ENCODE measurements at places on chromosomes 1 and 21. TPM values are rescaled to one million over a fixed set of nuclear protein-coding genes. Genes with fewer than 3 reads are reported as not detected.

LORICRIN gene
- not detected for total RNA-seq

AGL gene
- 23.4 TPM for total RNA-seq

NCAM2 gene
- total RNA-seq = 0.40 TPM

NBPF1 gene
- total RNA-seq = 54.9 TPM

GBP5 gene
- total RNA-seq = not detected

DISC1 gene
- 1.8 TPM for total RNA-seq

FCRL2 gene
- not detected for total RNA-seq

RPL5 gene
- total RNA-seq = 3,732 TPM

PADI2 gene
- 1.4 TPM for total RNA-seq

DNA sequence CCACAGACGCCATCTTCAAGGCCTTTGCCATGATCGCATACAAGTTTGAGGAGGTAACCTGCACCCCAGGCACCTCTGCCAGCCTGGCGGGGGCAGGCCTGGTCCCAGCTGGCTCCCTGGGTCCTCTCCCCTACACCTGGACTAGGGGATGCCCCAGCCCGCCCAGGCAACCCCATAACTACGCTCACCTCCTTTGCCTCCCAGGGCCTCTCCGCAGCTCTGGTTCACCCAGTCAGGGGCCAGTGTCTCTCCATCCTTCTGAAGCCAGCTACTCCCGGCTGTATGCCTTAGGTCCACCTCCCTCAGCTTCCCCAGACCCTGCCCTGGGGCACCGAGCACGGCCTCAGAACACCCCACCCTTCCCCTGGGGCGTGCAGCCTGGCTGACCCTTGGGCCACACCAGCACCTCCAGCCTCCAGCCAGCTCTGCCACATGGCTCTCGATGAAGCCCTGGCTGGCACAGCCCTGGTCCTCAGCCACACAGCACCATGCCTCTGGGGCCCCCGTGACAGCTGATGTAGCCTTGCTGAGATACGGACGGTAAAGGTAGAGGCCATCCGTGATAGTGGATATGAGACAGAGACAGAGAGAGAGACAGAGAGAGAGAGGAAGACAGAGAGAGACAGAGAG is 80.4 kb upstream of the COL6A1 start:
- H3K36me3 ChIP-seq = no peaks in the 10 kb centered on the region
- DNase-seq = no peak
- H3K4me3 ChIP-seq = no peak overlapping the region
- no peaks in the 10 kb centered on the region for H3K27me3 ChIP-seq
- no peaks in the 10 kb centered on the region for H3K4me1 ChIP-seq
- no peak overlapping the region for H3K27ac ChIP-seq

GRCh38 chr1:31487143-31487542 is 74.1 kb downstream of the SERINC2 start:
- no peaks in the 10 kb centered on the region for H3K36me3 ChIP-seq
- no peaks in the 10 kb centered on the region for H3K27me3 ChIP-seq
- H3K4me1 ChIP-seq = peaks cover 9% of the 10 kb centered on the region
- H3K27ac ChIP-seq = no peak overlapping the region

- no peaks in the 10 kb centered on the region for H3K27me3 ChIP-seq
- peaks cover 5% of the 10 kb centered on the region for H3K36me3 ChIP-seq
- H3K4me3 ChIP-seq = no peak overlapping the region
- no peak overlapping the region for H3K27ac ChIP-seq
- no peak for DNase-seq
These were observed 72.3 kb downstream of the PLPP3 start for GRCh38 chr1:56506951-56507491.

- H3K4me3 ChIP-seq = no peak overlapping the region
- H3K36me3 ChIP-seq = no peaks in the 10 kb centered on the region
- H3K4me1 ChIP-seq = peaks cover 31% of the 10 kb centered on the region
- no peaks in the 10 kb centered on the region for H3K27me3 ChIP-seq
- no peak overlapping the region for H3K27ac ChIP-seq
These were observed 33.4 kb downstream of the VTCN1 start for GRCh38 chr1:117177376-117177775.

GRCh38 chr1:17290553-17290952 is 17.4 kb upstream of the PADI4 start:
- H3K4me3 ChIP-seq = no peak overlapping the region
- H3K4me1 ChIP-seq = no peaks in the 10 kb centered on the region
- no peak for DNase-seq
- no peaks in the 10 kb centered on the region for H3K27me3 ChIP-seq

- DNase-seq = no peak
- peak overlapping the region; percentile 43 for H3K4me3 ChIP-seq
- no peak overlapping the region for H3K27ac ChIP-seq
- peaks cover 7% of the 10 kb centered on the region for H3K4me1 ChIP-seq
These were observed 53.8 kb upstream of the CFAP126 start for GRCh38 chr1:161421456-161421855.

DNA sequence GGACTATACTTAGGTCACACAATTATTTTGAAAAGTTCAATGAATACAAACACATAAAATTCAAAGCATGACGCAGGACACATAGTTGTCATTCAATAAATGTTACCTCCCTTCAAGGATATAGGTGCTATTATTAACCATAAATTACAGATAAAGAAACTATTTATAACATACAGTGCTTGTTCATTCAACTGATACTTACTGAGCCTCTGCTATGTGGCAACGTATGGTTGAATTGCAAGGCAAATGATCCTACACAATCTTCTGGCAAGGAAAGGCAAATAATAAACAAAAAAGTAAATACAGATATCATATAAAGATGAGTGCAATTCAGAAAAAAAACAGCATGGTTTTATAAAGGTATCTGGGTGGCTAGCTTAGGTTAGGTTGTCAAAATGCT is 614.7 kb downstream of the LTN1 start:
- no peak overlapping the region for H3K4me3 ChIP-seq
- DNase-seq = no peak
- no peaks in the 10 kb centered on the region for H3K27me3 ChIP-seq

GRCh38 chr1:53348486-53349368 is 20.9 kb upstream of the LRP8 start:
- H3K4me3 ChIP-seq = no peak overlapping the region
- H3K4me1 ChIP-seq = no peaks in the 10 kb centered on the region
- DNase-seq = no peak
- no peaks in the 10 kb centered on the region for H3K27me3 ChIP-seq

DNA sequence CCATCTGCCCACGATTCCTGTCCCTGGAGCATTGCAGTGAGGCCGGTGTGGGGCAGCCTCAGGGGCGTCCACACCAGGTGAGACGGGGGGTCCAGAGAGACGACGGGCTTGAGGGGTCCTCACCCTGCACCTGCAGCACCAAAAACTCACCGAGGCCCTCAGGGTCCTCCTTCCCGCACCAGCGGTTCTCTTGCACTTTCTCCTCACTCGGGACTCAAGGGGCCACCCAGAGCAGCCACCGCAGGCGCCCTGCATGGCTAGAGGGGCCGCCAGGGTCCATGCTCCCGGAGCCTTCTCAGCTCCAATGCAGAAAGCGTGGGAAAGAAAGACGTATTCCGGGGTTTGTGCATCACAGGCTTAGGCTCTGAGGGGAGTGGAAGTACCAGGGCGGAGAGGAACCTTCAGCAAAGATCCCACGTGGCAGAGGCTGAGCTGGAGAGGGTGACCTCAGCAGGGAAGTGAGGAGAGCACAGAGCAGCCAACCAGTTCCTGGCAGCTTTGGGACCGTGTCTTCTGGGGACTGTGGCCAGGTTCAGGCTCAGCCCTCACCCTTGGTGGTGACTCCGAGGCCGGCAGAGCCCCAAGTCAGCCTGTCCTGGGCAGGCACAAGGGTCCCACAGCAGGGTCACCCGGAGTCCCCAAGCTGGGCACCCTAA is 19.5 kb upstream of the COL6A2 start:
- H3K4me1 ChIP-seq = no peaks in the 10 kb centered on the region
- H3K27me3 ChIP-seq = no peaks in the 10 kb centered on the region
- DNase-seq = no peak
- H3K4me3 ChIP-seq = no peak overlapping the region
- no peak overlapping the region for H3K27ac ChIP-seq

GRCh38 chr1:99673315-99673714 is 27.4 kb downstream of the PALMD start:
- H3K27me3 ChIP-seq = no peaks in the 10 kb centered on the region
- H3K4me1 ChIP-seq = peaks cover 9% of the 10 kb centered on the region
- H3K27ac ChIP-seq = no peak overlapping the region
- H3K36me3 ChIP-seq = no peaks in the 10 kb centered on the region
- no peak for DNase-seq
- H3K4me3 ChIP-seq = no peak overlapping the region

DNA sequence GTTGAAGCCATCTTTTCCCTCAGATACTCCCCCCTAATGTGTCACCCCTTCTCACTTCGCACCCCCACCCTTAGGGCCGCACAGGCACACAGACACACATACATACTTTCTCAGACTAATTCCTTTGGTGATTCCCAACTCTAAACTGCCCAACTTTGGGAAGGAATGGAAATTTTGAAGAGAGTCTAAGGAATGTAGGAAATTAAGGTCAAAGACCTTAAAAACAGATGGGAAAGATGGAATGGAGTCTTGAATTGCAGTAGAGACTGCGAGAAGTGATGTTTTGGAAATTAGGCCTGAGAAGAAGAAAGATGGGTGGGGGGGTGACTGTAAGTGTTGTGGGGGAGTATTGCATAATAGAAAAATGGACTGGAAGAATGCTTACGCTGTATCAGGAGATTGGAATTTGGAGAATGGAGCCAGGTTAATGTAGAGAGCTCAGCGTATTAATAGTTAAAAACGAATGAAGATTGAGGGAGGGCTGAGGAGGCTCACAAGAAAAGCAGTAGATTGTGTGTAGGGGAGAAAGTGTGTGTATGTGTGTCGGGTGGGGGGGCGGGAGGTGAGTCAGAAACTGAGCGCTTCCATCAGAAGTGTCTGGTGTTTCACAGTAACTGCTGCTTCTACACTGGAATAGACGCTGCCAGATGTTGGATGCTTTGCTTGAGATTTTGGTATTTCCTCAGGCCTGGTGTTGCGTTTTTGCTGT is 1.7 kb downstream of the PIP5K1A start:
- DNase-seq = no peak
- H3K36me3 ChIP-seq = no peaks in the 10 kb centered on the region
- H3K27me3 ChIP-seq = no peaks in the 10 kb centered on the region

DNA sequence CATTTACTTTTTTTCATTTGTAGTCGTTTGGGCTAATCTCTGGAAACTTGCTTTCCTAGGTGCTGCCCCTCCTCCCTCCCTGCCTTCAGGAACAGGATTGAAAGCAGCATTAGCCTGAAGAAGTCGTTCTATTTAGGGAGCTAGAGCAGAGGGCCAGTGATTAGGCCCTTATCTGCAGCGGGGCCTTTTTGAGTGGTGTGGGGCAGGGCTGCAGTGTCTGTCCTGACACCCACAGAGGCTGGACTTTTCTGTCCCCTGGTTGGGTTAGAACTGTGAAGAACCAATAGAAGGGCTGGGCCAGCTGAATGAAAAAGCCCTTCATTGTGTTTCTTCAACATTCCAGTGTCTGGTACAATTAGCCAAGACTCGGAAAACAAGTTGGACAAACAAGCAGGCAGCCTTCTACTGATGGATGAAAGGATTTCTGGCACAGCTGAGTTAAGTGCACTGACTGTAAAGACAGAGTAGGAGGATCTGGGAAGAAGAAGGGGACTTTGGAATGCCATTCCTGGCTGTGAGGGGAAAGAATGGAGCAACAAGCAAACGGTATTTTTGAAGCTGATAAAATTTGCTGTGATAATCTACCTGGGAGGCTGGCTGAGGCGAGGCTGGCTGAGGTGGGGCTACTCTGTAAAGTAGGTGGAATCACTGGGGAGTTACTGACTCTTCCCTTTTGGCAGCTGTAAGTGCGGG is 9.7 kb downstream of the MACF1 start:
- peaks cover 47% of the 10 kb centered on the region for H3K4me1 ChIP-seq
- no peaks in the 10 kb centered on the region for H3K27me3 ChIP-seq
- DNase-seq = peak; percentile 90
- H3K4me3 ChIP-seq = no peak overlapping the region
- peak overlapping the region; percentile 95 for H3K27ac ChIP-seq

GRCh38 chr1:216723274-216723780 is at the start of gene ESRRG:
Gene ESRRG (minus strand): TSS chr1:216723429. CDS start chr1:216723299, 130 bp downstream.
- H3K4me3 ChIP-seq = peak within 1 kb of the TSS; percentile 70
- peak; percentile 79 for DNase-seq
- peaks cover 15% of the 10 kb centered on the region for H3K27me3 ChIP-seq
- no peak within 1 kb of the TSS for H3K27ac ChIP-seq
- H3K4me1 ChIP-seq = peaks cover 26% of the 10 kb centered on the region

GRCh38 chr1:99137554-99138206 is 126.6 kb upstream of the PLPPR4 start:
- H3K27ac ChIP-seq = no peak overlapping the region
- DNase-seq = no peak
- no peaks in the 10 kb centered on the region for H3K27me3 ChIP-seq
- no peak overlapping the region for H3K4me3 ChIP-seq
- H3K4me1 ChIP-seq = no peaks in the 10 kb centered on the region
- H3K36me3 ChIP-seq = no peaks in the 10 kb centered on the region

- H3K4me3 ChIP-seq = no peak overlapping the region
- H3K27me3 ChIP-seq = no peaks in the 10 kb centered on the region
- no peak for DNase-seq
- no peaks in the 10 kb centered on the region for H3K4me1 ChIP-seq
These were observed 29.8 kb downstream of the BEND5 start for GRCh38 chr1:48746906-48747305.

DNA sequence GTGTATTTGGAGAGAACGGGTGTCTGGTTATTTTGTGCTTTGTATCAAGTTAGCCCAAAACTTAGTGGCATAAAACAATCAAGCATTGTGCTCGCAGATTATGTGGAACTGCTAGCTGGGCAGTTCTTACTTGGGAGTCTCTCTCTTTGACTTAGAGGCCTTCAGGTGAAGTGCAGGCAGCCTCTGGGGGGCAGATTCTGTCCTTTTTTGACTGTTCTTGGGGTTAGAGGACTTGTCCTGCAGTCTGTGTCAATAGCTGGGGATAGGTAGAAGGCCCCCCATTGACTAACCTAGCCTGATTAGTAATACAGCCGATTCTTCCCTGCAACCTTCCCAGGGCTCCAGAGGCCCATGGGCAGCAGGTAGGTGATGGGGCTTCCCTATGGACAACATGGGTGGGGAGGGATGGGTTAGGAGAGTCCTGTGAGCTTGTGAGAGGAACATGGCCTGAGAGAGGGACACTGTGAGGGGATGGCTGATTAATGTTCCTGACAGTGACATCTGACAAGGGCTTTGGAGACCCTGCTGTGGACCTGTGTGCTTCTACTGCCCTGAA is 37.2 kb upstream of the ACOT11 start:
- H3K4me3 ChIP-seq = no peak overlapping the region
- H3K4me1 ChIP-seq = no peaks in the 10 kb centered on the region
- no peaks in the 10 kb centered on the region for H3K36me3 ChIP-seq
- H3K27me3 ChIP-seq = no peaks in the 10 kb centered on the region

DNA sequence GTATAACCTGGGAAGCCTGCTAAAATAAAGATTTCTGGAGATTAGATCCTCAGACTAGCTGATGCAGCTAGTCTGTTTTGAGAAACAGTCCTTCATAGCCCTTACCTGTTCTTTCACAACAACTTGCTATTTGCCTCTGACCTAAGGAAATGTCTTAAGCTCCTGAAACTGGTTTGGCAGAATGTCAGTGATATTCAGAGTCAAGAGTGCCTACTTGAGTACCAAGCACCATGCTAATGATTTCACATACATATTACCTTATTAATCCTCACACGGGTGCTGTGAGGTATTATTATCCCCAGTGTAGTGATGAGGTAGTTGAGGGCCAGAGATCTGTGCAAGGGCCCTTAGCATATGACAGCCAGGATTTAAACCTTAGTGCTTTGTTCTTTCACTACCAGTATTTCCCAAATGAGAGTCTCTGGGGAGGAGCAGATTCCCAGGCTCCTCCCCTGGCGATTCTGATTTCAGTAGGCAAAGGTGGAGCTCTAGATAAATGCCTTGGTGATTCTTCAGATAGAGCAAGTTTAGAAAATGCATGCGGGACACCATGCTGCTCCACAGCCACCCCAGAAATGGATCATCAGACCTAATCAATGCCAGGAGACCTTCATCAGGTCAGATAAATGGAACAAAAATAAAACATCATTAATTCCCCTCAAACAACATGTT is 47.4 kb upstream of the WNT2B start:
- H3K27me3 ChIP-seq = peaks cover 8% of the 10 kb centered on the region
- H3K36me3 ChIP-seq = no peaks in the 10 kb centered on the region
- DNase-seq = peak; percentile 9
